Skin of body (tissue), 3 donors: ENCODE measurements at places on chromosomes 5 and 9. TPM values are rescaled to one million over a fixed set of nuclear protein-coding genes. Genes with fewer than 3 reads are reported as not detected.

DNA sequence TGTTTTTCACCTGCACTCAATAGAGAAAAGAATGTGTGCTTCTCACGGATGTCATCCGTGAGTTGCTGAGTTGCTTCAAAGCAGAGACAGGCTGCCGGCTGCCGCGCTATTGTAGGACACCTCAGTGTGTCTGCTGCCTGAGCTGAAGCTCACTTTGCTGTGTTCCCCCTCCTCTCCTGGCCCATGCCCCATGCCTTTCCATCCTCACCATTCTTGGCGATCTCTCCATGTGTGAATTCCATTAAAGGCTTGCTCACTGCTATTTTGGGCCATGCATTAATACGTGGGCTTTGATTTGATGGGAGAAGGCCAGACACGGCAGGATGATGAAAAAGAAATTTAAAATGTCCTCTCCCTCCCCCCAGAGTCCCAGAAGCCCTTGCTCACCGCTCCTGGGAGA, 14.5 kb downstream of the ADAM19 start:
- DNase-seq = no peak

GRCh38 chr5:137167187-137167586, 331.9 kb downstream of the SPOCK1 start:
- no peak for DNase-seq

- DNase-seq = no peak
These were observed 17.6 kb upstream of the TNFSF15 start for GRCh38 chr9:114823441-114823840.

- DNase-seq = no peak
These were observed 68.0 kb upstream of the HSPA9 start for GRCh38 chr5:138643040-138643791.

GRCh38 chr9:33381231-33381791, 21.1 kb downstream of the AQP7 start:
- DNase-seq = no peak

- no peak for DNase-seq
These were observed 42.0 kb upstream of the KCNN2 start for GRCh38 chr5:114319821-114320220.

DNA sequence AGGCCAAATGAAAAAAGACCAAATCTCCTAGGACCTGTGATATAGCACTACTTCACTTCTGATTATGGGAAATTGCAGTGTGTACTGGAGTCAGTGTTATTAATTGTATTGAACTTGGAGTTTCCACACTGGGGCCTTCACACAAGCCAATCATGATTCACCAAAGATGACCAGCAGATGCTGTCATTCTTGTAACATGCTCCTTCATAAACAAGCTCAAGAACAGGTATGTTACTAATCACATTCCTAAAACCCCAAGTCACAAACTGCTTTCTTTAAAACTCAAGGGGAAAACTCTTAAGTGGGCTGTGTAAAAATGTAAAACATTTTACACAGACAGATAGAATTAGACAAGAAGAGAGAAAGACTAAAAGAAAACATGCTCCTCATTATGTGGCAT, 5.6 kb downstream of the KLHL3 start:
- no peak for DNase-seq

- DNase-seq = no peak
These were observed 34.9 kb downstream of the MTMR12 start for GRCh38 chr5:32277798-32278197.

GRCh38 chr5:89377767-89378455, 494.9 kb upstream of the MEF2C start:
- no peak for DNase-seq

GRCh38 chr9:5450359-5451091, at the start of gene CD274:
CD274 (plus strand) TSS chr9:5450542; CDS start chr9:5456114, 5,572 bp downstream.
- peak; percentile 83 for DNase-seq

DNA sequence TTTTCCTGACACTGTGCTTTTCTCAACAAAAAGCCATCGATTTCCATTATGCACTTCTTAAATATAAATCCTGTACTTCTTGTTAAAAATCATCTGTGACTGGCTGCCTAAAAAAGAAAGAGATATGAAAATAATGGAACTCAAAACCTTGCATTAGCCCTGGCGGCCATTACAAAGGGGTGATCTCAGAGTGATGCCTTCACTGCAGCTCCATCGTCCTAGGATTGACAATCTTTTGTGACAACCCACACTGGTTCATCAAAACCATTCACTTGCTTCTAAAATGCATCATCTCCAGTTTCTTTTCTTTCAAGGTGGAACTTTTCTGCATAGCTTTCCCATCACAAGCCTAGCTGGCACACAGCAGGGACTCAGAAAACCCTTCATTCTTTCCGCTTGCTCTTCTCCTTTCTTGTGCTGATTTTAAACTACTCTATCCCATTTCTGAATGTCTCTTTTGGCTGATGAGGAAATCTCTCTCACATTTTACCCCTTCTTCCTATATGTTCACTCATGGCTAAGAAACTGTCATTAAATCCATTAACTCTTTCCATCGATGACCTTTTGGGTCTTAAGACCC, 351.9 kb downstream of the GLIS3 start:
- DNase-seq = no peak

- DNase-seq = peak; percentile 82
These were observed 121.2 kb upstream of the LPCAT1 start for GRCh38 chr5:1644810-1645571.

DNA sequence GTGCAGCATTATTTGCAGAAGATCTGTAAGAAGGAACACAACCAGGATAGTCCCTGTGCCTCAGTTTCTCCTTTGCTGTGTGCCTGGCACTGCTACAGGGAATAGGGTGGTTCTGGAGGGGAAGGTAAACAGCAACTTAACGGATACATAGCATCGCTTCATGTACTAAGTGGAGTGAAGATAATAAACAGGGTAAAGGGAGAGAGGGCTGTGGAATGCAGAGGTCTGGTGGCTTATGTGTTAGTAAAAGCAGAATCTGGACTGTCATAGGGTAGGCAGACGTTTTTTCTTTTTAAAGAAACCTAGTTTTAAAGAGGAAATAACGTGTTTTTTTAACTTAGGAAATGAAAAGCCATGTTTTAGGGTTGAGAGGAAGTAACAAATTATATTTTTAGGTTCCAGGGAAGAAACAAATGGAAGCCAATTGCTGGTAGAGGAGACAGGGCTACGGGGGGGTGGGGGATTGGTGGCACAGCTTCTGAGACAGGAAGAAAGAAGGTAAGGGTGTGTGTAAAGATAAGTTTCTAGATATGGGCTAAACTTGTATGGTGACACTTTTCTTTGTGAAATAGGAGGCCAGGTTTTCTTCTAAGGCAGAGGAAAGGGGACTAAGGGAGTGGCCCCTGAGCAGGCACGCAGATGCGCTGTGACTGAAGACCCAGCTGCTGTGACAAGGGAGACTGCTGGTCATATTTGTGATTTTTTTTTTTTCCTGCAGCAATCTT, 1.3 kb downstream of the GNG10 start:
- DNase-seq = no peak

DNA sequence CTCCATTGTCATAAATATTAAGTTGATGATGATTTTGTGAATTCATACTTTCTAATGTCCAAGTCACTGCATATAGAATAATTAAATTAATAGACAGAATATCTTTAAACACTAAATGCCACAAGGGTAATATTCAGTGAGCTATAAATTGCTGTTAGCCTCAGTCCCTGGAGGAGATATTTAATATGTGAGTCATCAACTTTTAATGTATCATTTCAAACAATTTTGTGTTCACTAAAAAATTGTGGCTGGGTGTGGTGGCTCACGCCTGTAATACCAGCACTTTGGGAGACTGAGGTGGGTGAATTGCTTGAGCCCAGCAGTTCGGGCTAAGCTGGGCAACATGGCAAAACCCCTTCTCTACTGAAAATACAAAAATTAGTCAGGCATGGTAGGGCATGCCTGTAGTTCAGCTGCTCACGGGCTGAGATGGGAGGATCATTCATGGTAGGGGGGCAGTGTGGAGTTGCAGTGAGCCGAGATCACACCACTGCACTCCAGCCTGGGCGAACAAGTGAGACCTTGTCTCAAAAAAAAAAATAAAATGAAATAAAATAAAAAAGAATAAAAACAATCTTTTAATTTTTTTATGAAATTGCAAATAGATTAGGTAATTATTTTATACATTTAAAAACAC, 717.3 kb upstream of the CHD1 start:
- DNase-seq = no peak

- no peak for DNase-seq
These were observed 46.8 kb upstream of the KIAA1958 start for GRCh38 chr9:112439825-112440224.

DNA sequence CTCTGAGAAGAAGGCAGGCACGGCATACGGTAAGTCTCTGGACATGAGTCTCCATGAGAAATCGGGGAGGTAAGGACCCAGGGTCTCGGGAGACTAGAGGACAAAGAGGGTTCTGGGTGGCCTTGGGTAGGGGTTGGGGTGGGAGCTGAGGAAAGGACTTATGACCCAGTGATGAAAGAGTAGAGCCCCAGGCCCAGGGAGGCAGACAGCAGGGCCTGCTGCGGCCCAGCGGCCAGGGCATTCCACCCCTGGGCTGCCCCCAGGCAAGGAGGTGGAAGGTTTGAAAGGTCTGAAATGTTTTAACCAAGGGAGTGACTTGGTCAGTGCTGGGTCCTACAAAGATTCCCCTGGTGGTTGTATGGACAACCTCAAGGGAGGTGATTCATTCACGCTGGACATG, 89.1 kb downstream of the CRB2 start:
- DNase-seq = no peak

- DNase-seq = no peak
These were observed 1.8 kb downstream of the SCAMP1 start for GRCh38 chr5:78362220-78362619.

GRCh38 chr9:7844242-7844641, 44.7 kb upstream of the DMAC1 start:
- DNase-seq = peak; percentile 35

- DNase-seq = peak; percentile 75
These were observed 193.4 kb downstream of the ARRDC3 start for GRCh38 chr5:91189480-91190313.

The ANKRD31 gene
- 0.30 TPM for total RNA-seq

The TPRN gene
- total RNA-seq = 3.4 TPM

The DIPK1B gene
- total RNA-seq = 7.0 TPM

The GPSM1 gene
- 18.6 TPM for total RNA-seq

The PCDHB9 gene
- 0.89 TPM for total RNA-seq

The RNF183 gene
- total RNA-seq = 0.20 TPM
